ENCODE measurements at places on chromosomes 3 and 15.

DNA sequence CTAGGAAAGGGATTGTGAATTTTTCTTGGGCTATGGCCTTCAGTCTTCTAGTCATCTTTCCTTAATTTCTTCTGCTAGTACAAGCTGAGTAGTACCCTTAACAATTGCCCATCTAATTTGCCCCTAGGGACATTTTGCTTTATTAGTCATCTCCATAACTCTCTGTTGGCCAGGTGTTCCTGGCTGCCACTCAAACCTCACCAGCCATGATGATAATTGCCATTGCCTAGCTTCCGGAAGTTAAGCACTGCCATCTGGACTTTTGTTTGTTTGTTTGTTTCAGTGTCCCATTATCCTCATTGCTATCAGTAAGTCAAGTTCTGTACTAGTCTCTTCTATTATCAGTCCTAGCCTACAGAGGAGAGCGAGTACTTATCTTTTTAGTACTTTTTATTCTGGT, 36.6 kb upstream of the UBL7 start:
- no peak for DNase-seq

DNA sequence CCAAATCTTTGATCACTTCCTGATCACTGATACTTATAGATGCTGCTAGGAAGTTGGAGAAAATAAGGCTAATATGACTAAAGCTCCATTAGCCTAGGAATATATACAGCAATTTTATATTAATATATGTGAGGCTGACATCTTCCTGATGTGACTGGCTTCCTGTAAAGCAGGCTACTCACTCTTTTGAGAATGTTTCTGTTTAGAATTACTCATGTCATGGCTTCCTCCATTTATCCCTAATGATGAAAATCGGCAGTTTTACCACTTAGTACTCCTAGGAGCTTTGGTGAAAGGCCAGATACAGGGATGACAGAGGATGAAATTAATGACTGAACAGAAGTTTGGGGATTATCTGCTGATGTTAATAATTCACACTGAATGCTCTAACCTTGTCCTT, 3.9 kb upstream of the MAP1A start:
- DNase-seq = no peak

DNA sequence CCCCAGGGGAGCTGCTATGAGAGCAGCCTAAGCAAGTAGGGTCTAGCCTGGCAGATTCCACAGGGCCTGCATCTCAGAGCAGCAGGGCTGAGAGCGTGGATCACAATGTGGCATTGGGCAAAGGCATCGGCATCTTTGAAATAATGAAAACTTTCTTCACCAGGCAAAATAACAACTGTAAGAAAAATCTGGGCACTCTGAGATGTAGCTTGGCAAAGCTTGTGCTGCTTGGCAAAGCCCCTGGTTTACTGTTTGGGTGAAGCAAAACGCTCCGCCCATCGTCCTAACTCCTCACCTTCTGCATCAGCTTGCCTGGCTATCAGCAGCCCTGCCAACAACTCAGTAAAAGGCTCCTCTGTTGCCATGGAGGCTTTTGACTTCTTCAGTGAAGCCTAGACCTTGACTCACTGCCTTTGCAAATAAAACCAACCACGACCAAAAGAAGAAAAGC, 212.8 kb upstream of the EIF1B start:
- peak; percentile 51 for DNase-seq

DNA sequence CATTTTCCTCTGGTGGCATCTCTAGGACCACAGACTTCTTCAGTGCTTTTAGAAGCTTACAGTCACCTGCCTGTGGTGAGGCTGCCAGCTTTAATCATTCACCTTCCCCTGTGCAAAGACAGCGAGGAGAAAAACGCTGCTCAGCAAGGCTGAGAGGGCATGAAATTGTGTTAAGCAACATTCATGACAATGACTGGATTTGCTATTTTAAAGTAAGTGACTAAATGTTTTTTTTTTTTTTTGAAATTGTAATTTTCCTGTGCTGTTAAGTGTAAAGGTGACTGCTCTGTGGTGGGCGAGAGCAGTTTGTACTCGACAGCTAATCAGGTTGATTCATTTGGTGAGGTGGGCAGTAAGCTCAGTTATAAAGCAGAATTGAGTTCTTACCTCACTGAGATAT, 240.4 kb downstream of the NSUN3 start:
- DNase-seq = no peak

DNA sequence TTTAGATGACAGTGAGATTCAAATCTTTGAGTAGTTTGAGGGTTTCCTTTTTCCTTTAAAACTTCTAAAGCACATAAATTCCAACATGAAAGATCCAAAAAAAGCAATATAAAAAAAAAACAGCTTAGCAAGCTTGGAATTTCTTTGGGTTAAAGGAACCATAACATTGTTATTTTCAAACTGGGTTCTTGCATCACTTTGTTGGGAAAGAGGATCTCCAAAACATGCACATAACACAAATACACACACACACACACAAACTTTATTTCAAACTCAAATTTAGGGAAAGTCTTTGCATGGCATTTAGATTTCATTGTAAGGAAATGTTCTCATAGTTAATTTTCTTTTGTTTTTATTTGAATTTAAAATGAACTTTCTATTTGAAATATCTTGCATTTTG, 79.2 kb upstream of the COL8A1 start:
- DNase-seq = no peak

DNA sequence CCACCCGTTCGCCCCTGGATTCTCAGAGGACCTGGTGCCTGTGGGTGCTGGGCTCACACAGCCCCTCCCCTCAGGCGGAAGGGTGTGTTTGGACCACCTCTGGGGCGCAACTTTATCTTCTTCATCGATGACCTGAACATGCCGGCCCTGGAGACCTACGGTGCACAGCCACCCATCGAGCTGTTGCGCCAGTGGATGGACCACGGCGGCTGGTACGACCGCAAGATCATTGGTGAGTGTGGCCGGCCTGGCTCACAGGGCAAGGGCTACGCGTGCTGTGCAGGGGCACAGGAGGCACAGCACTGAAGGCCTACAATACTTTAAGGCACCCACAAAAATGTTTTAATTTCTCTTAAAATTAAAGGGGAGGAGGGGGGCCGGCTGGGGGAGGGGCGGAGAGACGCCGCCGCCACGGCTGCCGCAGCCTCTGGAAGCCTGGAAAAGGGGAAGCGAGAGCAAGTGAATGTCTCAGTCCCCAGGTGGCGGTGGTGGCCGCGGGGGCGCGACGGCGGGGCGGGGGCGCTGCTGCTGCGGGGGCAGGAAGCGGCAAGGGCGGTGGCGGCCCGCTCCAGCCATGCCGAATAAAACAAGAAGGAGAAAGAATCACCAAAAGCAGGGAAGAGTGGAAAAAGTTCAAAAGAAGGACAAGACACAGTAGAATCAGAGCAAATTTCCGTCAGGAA, 56.8 kb downstream of the DNAH1 start:
- no peak for DNase-seq

DNA sequence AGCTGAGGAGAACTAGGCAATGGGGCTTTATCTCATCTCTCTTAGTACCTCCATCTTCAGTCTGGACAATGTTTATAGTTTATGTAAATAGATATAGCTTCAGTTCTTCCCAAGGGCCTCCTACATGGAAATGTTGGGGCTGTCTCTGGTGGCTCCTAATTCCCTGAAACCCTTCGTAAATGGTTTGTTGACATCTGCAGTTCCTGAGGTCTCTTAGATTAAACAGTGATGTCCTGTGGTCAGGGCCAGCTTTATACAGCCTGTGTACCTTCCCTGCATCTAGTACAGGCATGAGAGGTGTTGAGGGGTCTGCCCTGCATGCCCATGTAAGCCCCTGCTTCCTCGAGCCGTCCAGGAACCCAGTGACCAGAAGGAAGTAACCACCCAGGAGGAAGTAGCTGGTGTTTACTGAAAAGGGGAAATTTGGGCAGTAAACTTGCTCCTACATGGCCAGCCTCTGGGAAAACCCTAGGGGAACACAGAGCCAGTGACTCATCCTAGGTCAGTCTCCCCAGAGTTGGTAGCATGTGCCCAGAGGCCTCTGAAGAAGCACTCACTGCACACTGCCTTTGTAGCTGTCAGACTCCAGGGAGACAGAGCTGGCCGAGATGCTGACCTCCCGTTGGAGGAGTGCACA, 4.7 kb upstream of the TBC1D2B start:
- peak; percentile 38 for DNase-seq

DNA sequence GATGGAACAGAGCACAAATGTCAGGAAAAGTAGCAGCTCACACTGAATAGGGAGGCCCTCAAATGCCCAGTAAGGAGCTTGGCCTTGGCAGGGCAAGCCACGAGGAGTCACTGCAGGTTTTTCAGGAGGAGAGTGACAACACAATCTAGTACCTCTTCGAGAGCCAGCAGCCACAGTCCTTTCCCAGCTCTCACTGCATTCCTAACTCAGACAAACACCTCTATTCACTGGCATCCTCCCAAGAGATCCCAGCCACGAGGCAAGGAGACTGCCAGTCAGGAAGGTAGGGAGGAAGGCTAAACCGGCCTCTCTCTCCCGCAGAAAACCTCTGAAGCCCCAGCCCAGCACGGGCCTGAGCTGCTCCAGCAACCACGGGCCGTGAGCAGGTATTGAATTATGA, 146.0 kb upstream of the SMAD3 start:
- DNase-seq = no peak

- DNase-seq = no peak
Observed at GRCh38 chr3:13771496-13771895, 108.4 kb downstream of the WNT7A start.

- peak; percentile 85 for DNase-seq
Observed at GRCh38 chr15:69748131-69748530, 295.5 kb downstream of the RPLP1 start.

- no peak for DNase-seq
Observed at GRCh38 chr15:39593071-39593655, 12.3 kb downstream of the THBS1 start.

All from posterior cingulate gyrus (tissue), 11 donors.